ENCODE measurements at places on chromosomes 7 and 10.

DNA sequence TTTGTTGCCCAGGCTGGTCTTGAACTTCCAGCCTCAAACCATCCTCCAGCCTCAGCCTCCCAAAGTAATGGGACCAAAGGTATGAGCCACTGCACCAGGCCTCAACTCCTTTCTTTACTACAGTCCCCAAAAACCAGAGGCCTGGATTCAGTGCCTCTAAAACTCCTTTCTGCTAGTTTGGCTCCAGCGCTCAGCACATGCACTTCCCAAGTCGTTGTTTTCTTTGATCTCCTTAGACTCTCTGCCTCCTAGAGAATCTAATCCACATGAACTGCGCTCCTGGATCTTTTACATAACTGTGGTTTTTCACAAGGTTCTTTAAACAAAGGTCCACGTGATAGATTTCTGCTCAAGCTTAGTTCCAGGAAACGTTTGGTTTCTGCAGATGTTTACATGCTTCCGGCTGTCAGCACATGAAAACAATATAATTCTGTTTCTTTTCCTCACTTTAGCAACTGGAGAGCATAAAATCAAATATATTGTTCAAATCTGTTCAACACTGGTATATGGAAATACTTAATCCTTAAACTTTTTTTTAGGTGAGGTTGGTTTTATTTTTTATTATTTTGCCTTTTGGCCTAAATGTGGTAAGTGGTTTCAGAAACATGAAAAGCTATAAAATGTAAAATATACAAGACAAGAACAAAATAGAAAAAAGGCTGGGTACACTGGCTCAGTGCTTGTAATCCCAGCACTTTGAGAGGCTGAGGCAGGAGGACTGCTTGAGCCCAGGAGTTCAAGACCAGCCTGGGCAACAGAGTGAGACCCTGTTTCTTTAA is 270.5 kb upstream of the MKLN1 start:
- no peak for DNase-seq

GRCh38 chr7:134922720-134923704 is 63.3 kb upstream of the AGBL3 start:
- DNase-seq = no peak

DNA sequence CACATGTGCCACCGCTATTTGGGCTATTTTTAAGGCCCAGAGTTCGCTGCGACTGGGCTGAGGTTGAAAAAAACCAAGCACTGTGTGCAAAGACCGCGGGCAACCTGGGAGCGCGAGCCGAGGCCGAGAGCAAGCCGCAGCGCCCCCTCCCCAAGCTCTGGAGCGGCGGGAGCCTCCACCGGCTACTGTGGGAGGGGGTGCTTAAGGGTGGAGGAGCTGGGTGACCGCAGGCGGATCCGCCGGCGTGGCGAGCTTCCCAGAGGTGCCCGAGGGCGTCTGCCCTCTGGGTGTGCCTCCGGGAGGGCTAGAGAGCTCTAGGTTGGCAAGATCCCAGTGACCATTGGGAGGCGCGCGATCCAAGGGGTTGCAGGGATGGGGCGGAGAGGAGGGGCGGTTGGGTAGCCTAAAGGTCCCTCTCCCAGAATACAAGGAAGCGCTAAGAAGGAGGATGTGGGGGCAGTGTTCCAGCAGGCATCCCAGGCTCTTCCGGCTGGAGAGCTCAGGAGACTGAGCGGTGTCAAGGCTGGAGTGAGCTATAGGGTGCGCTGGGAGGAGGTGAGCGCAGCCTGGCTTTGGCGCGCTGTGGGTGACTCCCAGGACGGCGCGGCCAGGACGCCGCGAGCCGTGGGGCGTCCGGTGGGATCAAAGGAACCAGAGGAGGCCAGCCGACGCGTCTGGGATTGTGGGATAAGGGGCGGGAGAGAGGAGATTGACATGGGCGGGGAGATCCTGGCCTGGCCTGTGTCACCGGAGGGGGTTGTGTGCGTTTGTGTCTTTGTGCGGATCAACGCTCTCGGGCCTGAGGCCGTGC is 8.0 kb downstream of the DLX5 start:
- no peak for DNase-seq

- peak; percentile 54 for DNase-seq
Observed at GRCh38 chr10:50540069-50540825, 83.5 kb downstream of the SGMS1 start.

- no peak for DNase-seq
Observed at GRCh38 chr7:106552645-106553445, 108.1 kb downstream of the CCDC71L start.
